ENCODE measurements at places on chromosomes 3 and 15.

DNA sequence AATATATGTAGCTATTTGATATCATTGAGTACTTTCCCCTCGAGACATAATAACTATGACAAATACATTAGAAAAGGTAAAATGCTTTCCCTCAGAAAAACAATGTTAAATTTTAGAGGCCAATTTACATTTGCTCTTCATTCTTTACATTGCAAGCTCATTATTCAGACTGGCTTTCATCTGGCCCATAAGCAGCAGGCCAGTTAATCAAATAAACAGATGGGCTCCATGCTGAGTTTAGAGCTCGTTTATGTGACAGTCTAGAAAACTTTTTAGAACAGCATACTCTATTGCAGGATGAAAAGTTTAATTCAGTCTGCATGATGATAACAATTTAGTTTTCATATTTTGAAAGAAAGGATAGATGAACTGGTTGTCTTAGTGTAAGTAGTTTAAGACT lies 150.6 kb downstream of the DUT start:
- DNase-seq: no peak

- no peak for DNase-seq
These were observed 37.3 kb upstream of the CDV3 start for GRCh38 chr3:133535971-133536881.

- no peak for DNase-seq
These were observed 47.5 kb upstream of the FSIP1 start for GRCh38 chr15:39830166-39830565.

DNA sequence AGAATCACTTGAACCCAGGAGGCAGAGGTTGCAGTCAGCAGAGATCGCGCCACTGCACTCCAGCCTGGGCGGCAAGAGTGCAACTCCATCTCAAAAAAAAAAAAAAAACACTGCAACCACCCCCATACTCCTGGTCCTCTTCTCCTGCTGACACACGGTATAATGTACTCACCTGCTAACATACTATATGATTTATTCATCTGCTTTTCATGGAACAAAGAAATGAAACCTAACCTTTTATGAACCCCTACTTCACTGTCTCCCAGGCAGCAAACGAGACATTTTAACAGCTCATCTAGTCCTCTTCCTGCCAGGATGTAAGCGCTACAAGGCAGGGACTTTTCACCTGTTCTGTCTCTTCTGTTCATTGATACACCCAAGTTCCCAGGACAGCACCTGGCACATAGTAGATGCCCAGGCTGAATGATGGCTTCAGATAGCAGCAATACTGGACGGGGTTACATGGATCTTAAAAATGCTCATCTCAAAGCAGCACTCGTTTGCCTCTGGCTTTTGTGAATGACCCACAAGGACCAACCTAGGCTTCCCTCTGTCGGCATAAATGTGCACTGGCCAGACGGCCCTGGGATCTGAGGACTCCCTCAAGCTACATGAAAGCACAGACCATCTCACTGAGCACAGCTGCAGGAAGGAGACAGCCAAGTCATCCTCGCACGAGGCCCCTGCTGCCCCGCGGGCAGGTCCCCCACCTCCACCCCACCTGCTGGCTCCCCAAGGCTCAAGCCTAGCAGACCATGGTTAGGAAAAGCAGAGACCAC lies 20.3 kb downstream of the XXYLT1 start:
- DNase-seq: no peak

- DNase-seq: no peak
These were observed 452 bp downstream of the BBX start for GRCh38 chr3:107523289-107523538.

GRCh38 chr3:129624347-129625071 lies 18.0 kb upstream of the PLXND1 start:
- DNase-seq: no peak

GRCh38 chr3:47313341-47314055 lies 30.8 kb downstream of the KLHL18 start:
- DNase-seq: no peak

- DNase-seq: no peak
These were observed 140.2 kb upstream of the PLXND1 start for GRCh38 chr3:129746629-129747028.

DNA sequence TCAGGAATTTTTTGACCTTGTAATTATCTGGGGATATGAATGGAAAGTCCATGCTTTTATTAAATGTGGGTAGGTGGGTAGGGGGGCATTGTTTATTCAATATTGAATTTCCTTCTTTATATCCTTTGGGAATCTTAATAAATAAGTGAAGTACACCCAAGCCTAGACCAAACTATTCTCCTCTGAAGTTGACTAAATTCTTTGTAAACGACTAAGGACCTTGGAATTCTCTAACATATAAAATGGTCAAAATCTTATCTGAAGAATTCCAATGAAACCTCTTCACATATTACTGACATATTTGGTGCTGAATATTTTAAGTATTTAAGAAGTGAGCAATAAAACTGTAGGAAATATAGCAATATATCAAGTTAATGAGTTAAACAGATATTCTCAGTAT lies 1432.1 kb upstream of the GBE1 start:
- DNase-seq: no peak

DNA sequence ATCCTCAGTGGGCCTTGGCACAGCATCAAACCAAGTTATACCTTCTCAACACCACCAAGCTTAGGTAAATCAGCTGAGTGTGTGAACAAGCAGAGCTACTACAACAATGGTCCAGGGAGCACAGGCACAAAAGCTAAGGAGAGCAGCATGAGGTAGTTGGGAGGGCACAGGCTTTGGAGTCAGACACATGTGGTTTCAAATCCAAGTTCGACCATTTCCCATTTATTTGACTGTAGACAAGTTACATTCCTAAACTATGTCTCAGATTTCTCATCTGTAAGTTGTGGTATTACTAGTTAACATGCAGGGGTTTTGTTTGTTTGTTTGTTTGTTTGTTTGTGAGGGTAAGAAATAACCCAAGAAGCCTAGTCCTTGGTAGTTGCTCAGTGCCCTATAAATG lies 46.9 kb downstream of the MLH1 start:
- no peak for DNase-seq

- DNase-seq: no peak
These were observed 14.7 kb upstream of the SECISBP2L start for GRCh38 chr15:49060710-49061495.

DNA sequence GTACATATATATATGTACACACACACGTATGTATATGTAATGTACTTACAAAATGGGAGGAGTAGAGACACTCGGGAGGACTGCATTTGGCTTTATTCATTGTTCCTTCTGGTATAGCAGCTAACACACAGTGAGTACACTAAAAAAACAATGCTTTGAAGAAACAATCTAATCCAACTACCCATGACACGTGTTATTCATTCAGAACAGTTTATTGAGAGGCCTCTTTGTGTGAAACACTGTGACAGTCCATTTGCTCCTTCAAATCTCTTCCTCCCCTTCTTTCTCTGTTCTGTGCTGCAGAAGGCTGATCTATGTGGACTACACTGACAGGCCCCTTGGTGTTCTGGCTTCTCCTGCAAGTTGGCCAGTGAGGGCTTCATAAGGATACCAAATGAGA lies 1075.9 kb upstream of the CFAP20DC start:
- no peak for DNase-seq

GRCh38 chr3:5194801-5195509 lies 7.4 kb downstream of the EDEM1 start:
- no peak for DNase-seq

DNA sequence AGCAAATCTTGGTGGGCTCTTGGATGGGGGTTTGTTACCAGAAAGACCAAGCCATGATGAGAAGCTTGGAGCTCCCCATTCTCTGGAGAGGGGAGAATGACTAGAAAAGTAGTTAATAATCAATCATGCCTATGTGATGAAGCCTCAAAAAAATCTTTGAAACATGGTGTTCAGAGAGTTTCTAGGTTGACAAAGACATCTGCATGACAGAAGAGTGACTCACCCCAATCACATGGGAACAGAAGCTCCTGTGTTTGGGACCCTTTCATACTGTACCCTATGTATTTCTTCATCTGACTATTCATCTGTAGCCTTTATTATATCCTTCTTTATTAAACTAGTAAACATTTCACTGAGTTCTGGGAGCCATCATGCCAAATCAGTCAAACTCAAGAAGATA lies 87.4 kb downstream of the BCHE start:
- no peak for DNase-seq

GRCh38 chr3:69710153-69710977 lies 28.9 kb upstream of the MITF start:
- DNase-seq: no peak

GRCh38 chr15:77504306-77504705 lies 83.6 kb downstream of the HMG20A start:
- DNase-seq: no peak

- DNase-seq: no peak
These were observed 129.4 kb upstream of the TLE3 start for GRCh38 chr15:70227147-70227546.

GRCh38 chr3:194592798-194593752 lies 40.1 kb downstream of the TMEM44 start:
- no peak for DNase-seq

- no peak for DNase-seq
These were observed 77.2 kb downstream of the VPS13C start for GRCh38 chr15:61983081-61983480.

DNA sequence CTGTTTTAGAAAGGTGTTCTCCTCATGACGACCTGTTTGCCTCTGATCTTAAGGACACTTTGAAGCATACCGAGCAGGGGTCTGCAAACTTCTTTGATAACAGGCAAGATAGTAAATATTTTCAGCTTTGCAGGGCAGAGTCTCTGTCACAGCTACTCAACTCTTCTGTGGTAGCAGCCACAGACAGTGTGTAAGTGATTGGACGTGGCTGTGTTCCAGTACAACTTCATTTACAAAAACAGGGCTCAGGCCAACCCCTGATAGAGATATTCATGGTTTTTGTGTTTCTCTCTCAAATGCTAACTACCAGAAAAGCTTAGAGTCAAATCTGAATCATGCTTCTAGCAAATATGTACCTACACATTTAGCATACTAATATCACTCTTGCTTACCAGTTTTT lies 51.5 kb downstream of the TGFBR2 start:
- DNase-seq: no peak

- no peak for DNase-seq
These were observed 15.8 kb upstream of the TRH start for GRCh38 chr3:129958755-129959154.

- DNase-seq: no peak
These were observed 255.7 kb downstream of the CNTN6 start for GRCh38 chr3:1348547-1348946.

DNA sequence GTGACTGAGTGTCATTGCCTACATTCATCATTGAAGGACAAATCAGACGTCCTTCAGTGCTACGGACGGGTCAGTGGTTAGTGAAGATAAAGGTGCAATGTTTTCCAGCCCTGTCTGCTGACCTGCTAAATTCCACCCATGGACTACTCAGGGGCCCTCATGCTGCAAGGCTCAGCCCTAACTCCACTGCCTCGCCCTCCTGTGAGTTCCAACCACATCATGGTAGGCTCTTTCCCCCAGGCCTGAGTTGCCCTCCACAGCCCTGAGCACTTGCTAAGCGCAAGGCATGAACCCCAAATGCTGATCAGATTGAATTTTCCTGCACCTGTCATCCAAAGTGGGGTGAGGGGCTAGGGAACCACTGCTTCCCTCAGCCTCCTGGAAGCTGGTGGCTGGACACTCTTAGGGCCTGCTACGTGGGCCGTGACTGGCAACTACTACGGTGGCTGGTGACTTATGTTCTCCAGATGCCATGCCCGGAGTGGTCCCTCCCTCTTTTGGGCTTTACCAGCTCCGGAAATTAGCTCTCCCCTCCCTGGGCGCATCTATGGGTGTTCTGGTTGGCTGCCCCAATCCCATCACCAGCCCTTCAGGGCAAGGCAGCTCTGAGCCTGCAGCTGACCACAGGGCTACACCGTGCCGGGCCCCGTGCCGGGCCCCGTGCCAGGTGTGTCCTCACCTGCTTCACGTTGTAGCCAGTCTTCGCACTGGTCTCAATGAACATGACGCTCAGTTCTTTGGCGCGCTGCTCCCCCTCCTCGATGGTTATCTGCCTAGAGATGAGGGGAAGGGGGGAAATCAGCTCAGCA lies 32.1 kb downstream of the SRPRB start:
- DNase-seq: no peak

- DNase-seq: no peak
These were observed 78.6 kb downstream of the VGLL4 start for GRCh38 chr3:11565072-11565471.

DNA sequence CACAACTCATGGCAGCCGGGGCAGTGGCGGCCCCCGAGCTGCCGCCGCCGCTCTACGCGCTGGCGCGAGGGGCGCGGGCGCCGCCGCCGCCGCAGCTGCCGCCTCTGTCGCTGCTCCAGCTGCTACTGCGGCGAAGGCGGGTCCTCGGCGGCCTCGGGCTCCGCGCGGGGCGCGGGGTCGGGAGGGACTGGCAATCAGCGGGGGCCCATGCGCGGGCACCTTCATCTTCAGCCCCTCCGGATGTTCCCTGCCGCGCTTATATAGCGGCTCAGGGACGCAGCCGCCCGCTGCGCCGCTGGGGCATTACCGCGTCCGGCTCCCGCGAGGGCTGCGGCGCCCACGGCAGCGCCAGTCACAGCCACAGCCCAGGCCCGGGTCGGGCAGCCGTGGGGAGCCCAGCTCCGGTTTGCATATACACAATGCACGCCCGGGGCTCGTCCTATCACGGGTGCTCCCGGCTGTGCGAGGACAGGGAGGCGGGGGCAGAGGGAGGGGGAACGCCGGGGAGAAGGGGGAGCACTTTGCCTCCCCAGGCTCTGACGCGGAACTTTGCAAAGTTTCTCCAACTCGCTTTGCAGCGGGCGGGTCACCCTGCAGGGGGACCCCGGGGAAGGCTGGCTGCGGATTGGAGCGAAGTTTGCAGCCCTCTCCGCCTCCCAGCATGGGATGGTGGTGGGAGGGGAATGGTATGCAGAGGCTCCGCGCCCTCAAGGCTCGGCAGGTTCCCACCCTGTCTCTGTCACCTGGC lies at the start of gene VGLL3:
Gene VGLL3 (minus strand): TSS at position 416 of the 748 bp plus-strand sequence. CDS start 406 bp downstream, at position 10.
- DNase-seq: no peak

- no peak for DNase-seq
These were observed 11.9 kb downstream of the PRKAR2A start for GRCh38 chr3:48835650-48836366.

GRCh38 chr15:82113106-82113715 lies 67.4 kb upstream of the MEX3B start:
- no peak for DNase-seq

- DNase-seq: no peak
These were observed 42.9 kb upstream of the SNRPA1 start for GRCh38 chr15:101337976-101338375.

- DNase-seq: no peak
These were observed 199.5 kb downstream of the KLF13 start for GRCh38 chr15:31525988-31526665.

- DNase-seq: no peak
These were observed 74.7 kb downstream of the XXYLT1 start for GRCh38 chr3:195196266-195196665.

DNA sequence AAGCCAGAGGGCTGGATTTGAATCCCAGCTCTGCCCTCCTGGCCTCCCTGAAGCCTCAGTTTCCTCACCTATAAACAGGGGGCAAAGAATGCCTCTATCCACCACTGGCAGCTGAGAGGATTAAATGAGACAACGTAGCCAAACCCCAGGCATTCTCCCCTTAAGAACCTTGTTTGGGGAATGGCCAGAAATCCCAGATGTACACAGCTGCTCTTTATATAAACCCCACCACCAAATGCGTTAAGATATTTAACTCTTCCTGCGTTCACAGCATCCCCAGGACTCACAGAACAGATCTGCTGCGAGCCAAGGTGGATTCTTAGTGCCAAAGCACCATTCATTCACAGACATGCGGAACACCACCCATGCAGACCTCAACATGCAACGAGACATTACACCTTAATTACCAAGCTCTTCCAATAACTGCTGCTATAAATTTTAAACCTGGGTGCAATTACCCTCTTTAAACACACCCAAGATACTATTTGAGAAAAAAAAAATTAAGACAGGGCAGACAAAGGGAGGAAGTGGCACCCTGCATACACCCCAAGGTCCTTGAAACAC lies 5.2 kb downstream of the TLE3 start:
- no peak for DNase-seq

Measured in activated T-helper 1 cell treated with Interleukin-2 at 50 U/mL for 16 hours (primary cell).